IPS-NIHi11 (cell line): ENCODE measurements at places on chromosomes 2 and 18.

GRCh38 chr2:95284886-95285541 is 10.8 kb downstream of the PROM2 start:
- peak; percentile 68 for DNase-seq

GRCh38 chr2:65611488-65611887 is 179.1 kb upstream of the SPRED2 start:
- DNase-seq, result no peak

GRCh38 chr2:27428213-27428977 is at the start of gene NRBP1:
TSS of gene NRBP1 (plus strand) at chr2:27428631. CDS start at chr2:27433274, 4,643 bp downstream.
- DNase-seq, result peak; percentile 95

- DNase-seq, result no peak
Measured at GRCh38 chr18:78996741-78997490, 17.3 kb downstream of the SALL3 start.

DNA sequence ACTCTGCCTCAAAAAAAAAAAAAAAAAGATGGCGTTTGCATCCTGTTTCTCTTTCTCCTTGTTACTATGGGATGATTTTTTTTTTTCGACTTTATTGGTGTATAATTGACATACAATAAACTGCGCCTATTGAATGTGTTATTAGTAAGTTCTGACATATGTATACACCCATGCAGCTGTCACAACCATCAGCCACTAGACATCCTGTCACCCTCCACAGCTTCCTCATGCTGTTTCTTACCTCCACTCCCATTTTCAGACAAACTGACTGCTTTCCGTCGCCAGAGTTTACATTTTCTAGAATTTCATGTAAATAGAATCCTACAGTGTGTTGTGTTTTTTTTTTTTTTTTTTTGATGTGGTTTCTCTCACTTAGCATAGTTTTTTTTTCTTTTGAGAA is 27.9 kb downstream of the RRM2 start:
- DNase-seq, result no peak
